ENCODE measurements at places on chromosomes 5 and 9.
A peak's percentile ranks its signal among the peaks of the same experiment; 100 is the strongest.

DNA sequence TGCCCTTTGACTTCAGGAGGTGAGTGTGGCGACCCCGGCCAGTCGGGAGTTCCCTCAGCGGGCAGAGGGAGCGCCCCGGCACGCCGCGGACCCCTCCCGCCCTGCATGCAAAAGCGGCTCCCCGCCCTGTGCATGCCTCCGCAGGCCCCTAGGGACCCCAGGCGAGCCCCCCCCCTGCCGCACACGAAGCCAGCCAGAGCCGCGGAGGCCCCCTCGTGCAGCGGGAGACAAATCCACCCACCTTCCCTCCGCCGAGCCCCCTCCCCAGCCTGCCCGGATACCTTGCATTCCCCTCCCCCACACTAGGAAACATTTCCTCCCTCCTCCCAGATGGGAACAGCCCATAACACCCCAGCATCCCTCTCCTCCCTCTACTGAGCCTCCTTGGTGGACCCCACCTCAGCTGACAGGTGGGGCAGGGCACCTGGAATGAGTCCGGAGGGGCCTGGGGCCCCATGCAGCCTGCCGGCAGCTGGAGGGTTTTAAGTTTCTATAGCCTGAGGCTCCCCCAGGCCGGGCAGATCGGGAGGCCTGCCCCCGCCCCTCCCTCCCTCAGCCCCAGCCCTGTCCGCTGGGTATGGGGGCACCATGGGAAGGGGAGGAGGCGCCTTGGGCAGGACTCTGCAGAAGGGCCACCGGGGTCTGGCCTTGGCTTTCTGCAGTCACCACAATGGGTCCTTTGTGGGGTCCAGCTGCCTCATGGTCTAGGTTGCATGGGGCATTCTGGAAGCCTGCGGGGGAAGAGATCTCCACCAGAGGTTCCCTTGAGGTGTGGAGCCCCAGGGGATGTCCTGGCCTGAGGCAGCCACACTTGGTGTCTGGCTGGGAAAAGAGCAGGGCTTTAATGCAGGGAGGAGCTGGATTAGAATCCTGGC, 601 bp downstream of the ERGIC1 start:
- no peak for DNase-seq

- DNase-seq, result no peak
Measured at GRCh38 chr9:131017067-131017466, 8.1 kb downstream of the LAMC3 start.

DNA sequence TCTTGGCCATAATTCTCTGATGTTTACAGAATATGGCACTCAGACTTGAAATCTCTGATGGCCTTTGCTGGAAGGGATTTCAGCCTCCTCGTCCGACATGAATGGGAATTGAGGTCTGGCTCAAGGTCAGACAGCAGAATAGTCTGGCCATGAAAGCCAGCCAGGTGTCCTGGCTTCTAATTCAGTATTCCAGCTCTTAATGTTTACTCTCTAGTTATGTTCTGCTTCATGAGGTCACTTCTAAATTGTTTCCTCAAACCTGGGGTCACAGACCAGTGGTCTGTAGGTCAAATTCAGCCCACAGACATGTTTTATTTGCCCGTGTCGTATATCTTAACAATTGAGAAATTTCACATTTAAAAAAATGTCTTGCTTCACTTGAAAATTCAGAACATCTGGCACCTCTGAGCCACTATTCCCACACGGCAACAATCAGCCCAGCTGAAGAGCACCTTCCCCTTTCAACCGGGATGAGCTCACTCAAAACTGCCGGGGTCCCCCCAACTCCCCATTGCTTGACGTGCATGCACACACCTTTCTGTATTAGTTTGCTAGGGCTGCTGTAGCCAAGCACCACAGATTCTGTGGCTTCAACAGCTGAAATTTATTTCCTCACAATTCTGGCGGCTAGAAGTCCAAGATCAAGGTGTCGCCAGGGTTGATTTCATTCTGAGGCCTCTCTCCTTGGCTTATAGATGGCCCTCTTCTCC, 243.5 kb downstream of the ENC1 start:
- no peak for DNase-seq

DNA sequence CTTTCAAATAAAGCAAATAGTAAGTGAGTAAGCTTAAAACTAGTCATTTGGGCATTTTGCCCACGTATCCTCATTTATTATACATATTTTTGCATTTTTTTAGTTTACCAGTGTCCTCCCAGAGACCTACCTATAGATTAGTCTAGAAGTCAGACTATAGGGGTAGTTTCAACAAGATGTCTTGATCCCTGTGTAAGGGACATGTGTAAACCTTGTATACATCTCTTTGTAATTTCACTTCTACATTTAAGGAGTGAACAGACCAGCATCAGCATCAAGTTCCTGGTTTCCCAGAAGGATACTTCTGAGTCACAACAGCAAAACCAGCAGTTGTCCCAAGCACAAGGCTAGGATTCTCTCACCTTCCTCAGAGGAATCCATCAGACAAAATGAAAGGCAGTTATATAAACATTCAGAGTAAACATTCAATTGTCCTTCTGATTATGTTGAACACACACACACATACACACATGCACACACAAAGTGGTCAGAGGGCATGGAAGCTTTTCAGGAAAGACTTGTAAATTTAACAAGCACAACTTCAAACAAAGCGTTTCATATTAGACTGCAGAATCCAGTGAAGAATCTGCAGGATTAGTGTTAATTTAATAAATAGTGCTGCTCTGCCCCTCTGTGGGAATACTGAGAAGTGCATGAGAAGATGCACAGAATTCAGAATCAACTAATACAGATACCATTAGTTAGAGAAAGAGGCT, 55.4 kb downstream of the HINT1 start:
- peak; percentile 18 for DNase-seq

Measured in HL-60 (cell line).